ENCODE measurements at places on chromosomes 1 and 21. TPM values are rescaled to one million over a fixed set of nuclear protein-coding genes. Genes with fewer than 3 reads are reported as not detected.

FBXO2 gene
- 46.7 TPM for total RNA-seq

TMEM51 gene
- total RNA-seq, result 11.9 TPM

ST6GALNAC5 gene
- 11.6 TPM for total RNA-seq

DNA sequence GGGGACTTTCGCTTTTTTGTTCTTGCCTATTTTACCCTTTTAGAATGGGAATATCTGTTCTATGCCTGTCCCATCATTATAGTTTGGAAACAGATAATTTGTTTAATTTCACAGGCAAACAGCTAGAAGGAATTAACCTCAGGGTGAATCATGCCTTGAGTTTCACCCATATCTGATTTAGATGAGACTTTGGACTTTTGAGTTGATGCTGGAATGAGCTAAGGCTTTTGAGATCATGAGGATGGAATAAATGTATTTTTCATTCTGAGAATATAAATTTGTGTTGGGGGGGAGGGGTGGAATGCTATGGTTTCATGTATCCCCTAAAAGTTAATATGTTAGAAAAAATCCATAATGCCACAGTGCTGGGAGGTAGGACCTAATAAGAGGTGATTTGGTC, 56.1 kb upstream of the TACSTD2 start:
- DNase-seq, result no peak

GRCh38 chr1:7458946-7459345, 312.1 kb upstream of the VAMP3 start:
- DNase-seq, result no peak

DNA sequence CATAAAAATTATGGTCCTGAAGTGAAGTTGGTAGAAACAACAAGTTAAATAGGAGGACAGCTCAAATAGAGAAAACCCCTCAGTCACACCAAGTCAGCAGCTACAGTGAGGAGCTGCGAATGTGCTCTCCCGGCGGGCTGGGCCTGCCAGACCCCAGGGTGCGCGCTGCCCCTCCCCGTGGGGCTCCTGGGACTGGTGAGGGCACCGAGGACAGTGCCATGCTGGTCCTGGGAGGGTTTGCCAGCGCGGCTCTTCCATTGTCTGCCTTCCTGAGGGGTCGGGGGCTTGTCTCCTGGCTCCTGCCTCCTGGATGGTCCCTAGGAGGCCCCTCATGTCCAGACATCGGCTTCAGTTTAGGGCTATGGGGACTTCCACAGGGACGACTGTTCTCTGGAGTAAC, 121.8 kb downstream of the PCBP3 start:
- peak; percentile 37 for DNase-seq

GRCh38 chr1:66623812-66624211, 89.9 kb downstream of the SGIP1 start:
- DNase-seq, result no peak

GRCh38 chr1:21586846-21587601, 77.8 kb downstream of the ALPL start:
- peak; percentile 85 for DNase-seq

DNA sequence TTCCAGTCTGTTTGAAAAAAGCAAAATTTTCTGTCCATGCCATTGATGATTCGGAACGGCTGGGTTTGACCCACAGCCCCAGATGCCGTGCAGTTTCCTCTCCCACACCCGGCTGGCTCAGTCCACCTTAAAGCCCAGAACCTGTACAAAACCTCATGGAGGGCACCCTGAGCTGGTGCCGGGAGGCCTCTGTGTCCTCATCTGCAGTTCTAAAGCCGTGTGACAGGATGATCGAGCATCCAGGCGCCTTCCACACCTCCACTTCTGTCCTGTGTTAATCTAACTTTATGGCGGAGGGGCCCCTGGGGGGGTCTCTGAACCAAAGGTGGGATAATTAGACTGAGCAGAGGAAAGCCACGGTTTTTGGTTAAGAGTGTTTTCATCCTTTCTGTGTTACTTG, 49.6 kb downstream of the SLC37A1 start:
- no peak for DNase-seq

DNA sequence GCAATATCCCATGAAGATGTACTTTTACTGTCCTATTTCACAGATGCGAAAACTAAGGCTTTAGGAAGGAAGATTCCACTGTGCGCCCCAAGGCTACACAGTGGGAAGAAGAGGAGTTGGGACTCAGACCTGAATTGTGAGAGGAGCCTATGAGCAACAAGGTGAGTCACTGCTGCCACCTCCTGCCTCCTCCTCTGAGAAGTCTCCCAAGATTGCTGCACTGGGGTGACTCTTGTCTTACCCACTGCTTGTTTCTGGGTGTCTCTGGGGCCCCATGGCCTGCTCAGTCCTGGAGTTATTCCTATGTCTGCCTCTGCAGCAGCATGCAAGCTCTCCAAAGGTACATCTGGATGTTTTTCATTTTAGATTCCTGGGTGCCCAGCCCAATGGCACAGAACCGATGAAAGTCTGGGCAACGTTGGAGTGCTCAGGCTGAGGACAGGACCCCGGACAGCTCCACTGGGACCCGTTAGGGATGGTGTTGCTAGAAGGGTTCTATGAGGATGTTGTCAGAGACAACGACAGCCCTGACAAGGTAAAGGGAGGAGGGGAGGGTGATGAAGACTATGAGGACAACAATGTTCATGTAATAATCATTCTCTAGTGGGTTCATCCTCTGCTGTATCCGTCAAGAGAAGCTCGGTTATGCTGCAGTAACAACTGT, 11.0 kb upstream of the C1QA start:
- DNase-seq, result peak; percentile 75

DNA sequence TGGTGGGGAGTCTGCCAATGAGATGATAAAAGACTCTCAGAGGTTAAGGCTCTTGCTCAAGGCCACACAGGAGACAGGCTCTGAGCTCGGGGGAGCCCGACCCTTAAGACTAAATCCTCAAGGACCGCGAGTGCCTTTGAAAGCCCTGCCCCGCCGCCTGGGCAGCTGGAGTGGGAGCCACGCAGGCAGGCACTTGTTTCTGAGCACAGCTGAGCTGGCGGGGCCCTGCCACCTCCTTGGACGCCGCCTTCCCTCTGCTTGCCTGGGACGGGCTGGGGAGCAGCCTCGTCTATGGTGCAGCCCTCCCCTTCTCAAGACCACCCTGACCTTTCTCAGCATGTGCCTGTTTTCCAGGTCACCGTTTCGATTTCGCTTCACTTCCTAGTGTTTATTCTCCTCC, 169.3 kb downstream of the CAMTA1 start:
- peak; percentile 66 for DNase-seq

Data from H7 (cell line).